Occipital lobe (tissue), 3 donors: ENCODE measurements at places on chromosomes 5 and 9.
A peak's percentile ranks its signal among the peaks of the same experiment; 100 is the strongest.

- no peak for DNase-seq
These were observed 241.2 kb downstream of the FAM114A2 start for GRCh38 chr5:153797484-153797883.

GRCh38 chr5:160071516-160071915 lies 47.7 kb downstream of the PWWP2A start:
- no peak for DNase-seq

DNA sequence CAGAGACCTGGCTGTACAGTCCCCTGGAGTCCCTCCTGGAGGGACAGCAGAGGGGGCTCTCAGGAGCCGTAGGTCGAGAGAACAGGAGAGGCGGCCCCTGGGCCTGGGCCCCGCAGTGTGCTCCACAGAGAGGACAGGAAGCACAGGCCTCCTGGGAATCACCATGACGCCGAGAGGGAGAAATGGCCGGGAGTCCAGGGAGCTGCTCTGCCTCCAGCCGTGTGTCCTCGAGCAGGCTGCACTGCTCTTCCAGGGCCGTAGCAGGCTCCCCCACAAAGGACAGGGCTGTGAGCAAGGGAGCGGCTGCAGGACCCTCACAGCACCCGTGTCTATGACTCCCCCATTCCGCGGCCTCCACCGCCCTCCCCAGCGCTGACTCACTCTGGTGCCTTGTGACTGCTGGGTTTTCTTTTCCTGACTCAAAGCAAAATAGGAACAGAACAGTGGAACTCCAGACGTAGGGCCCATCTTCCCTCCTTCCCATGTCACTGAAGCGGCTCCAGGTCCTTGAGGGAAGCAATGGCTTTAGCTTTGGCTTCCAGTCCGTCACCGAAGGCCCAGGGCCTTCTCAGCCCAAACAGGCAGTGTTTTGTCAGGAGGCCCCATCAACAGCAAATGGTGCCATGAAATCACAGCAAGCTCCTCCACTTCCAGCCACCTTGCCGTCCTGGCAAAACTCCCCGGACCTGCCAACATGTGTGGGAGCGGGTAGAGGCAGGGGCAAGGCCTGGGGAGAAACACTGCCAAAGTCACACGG lies 114.2 kb downstream of the LHFPL2 start:
- DNase-seq: no peak

- no peak for DNase-seq
These were observed 99.7 kb downstream of the PCSK1 start for GRCh38 chr5:96333391-96333790.

DNA sequence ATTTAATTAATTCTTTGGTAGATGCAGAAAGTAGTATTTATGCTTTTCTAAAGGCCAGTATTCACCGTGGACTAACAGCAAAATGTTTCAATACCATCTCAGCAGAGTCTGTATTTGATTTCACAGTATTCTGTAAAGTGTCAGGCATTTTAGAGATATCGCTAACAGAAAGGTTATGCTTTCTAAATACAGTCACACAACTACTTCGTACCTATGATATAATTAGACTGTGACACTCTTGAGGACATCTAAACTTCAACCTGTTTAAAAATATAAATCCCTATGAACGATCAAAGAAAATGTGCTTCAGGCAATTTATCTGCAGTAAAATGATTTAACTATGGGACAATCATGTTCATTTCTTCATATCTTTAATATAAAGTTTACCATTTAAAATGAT lies 41.7 kb upstream of the JAK2 start:
- DNase-seq: no peak

GRCh38 chr9:89609426-89610006 lies 4.7 kb downstream of the GADD45G start:
- no peak for DNase-seq

GRCh38 chr9:22175972-22176545 lies 167.0 kb upstream of the CDKN2B start:
- DNase-seq: no peak

DNA sequence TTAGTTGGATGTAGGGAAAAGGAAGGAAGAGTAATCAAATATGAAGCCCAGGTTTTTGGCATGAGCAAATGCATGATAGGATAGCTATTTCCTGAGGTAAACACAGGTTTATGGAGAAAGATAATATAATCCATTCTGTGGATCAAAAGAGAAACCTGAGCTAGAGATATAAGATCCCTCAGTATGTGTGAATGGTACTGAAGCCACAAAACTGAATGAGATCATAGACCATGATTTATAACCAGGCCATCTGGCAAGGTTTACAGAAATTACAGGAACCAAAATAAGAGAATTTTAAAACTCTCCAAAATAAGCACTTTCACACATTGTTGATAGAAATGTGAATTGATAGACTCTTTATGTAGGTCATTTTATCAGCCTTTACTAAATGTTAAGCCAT lies 28.7 kb upstream of the ECM2 start:
- no peak for DNase-seq

DNA sequence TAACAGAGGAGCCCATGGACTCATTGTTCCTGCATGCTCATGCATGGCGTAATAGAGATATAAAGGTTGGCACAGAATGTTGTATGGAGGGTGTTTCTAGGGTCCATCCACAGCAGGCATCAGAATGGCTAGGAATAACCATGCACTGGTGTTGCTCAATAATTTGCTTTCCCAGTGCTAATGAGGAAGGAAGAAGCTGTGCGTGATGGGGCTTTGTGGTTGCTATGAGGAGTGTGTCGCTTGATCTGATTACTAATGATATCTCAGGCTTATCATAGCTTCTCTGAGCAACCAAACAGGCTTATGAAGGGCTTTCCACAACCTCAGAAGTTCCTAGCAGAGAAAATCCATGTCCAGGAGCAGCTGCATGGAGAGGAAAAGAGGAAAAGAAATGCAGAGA lies 151.3 kb upstream of the TRPC7 start:
- no peak for DNase-seq

DNA sequence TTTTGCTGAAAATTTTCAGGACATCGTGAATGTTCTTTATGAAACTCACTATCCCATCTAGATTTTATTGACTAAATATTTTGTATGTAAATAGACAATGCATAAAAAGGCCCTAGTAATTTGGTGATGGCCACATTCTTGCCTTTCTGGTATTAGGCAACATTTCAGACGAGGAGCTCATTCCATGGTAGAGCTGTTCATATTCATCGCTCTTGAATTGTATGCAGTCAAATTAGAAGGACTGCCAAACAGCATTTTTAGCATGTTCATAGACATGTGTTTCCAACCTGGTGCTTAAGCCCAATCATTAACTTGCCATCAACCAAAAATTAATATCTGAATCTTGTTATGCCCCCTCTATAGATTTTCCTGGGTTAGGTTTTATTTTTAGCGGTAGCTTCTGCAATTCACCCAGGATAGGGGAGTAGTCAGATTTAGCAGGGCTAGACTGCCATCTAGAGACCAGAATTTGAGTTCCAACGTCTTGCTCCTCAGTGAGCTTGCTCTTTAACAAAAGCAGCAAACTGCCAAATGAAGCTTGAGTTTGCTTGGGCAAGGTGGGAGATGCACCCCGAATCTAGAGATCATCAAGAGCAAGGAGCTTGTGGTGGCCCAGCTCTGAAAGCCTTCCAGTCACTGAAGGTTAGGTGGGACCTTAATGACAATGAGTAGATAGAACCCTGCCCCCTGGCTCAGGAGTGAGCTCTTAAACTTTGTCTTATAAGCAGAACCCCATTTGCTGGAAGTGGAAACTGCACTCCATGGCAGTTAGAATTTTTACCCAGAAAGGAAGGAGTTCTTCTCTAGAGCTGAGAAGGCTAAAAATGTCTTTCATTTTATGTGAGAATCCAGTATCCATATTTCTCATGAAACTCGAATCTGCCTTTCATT lies 456.2 kb downstream of the RASEF start:
- DNase-seq: peak; percentile 14

- no peak for DNase-seq
These were observed 25.7 kb downstream of the DPYSL3 start for GRCh38 chr5:147483961-147484707.
